NCI-H1930 (cell line): ENCODE measurements at places on chromosomes 5 and 9.

- no peak for DNase-seq
These were observed 152.0 kb upstream of the LRRTM2 start for GRCh38 chr5:139027150-139027549.

GRCh38 chr9:74379718-74380117 is 117.4 kb upstream of the RORB start:
- peak; percentile 27 for DNase-seq

GRCh38 chr9:38240051-38240450 is 152.5 kb upstream of the ALDH1B1 start:
- no peak for DNase-seq

GRCh38 chr5:149206524-149207141 is 65.0 kb upstream of the AFAP1L1 start:
- DNase-seq: no peak

DNA sequence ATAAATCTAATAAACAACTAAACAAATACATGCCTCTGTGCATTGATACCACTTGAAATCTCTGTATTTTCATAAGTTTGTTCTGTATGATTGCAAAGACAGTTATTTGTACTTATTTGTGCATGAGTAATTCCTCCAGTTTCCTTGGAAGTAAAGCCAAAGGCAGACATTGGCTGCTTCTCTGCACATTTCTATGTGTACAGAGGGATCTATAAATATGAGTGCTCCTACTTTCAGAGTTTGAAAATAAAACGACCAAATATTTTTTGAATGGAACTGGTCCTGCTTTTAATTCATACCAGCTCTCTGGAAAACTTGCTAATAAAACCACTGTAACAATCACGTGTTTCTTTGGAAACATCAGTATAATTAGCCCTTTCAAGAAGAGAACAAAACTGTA is 306.5 kb downstream of the MAN2A1 start:
- DNase-seq: no peak

DNA sequence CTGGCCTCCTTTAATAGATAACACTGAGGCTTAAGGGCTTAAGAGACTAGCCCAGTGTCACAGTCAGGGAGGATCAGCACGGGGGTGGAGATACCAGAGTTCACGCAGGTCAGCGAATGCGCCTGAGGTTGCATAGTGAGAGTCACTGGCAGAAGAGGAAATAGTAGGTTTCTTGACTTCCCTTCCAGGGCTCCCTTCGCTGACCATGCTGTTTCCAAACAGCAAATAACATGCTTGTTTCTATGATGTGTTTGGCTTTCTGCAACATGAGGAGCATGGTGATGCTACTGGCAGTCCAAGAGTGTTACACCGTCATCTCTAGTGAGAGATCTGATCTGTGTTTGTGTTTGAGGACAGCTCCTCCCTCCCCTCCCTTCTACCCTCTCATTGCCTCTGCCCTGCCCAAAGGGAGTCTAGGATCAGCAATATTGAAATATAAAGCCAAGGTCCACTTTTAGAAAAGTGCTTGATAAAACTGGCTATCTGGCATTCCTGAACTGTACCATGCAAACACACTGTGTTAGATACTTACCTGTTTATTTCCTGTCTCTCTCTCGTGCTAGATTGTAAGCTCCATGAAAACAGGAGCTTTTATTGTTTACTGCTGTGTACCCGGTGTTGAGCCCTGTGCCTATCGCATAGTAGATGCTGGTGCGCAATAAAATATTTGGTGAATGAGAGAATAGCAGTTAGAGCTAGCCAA is 12.3 kb downstream of the TLE4 start:
- no peak for DNase-seq

DNA sequence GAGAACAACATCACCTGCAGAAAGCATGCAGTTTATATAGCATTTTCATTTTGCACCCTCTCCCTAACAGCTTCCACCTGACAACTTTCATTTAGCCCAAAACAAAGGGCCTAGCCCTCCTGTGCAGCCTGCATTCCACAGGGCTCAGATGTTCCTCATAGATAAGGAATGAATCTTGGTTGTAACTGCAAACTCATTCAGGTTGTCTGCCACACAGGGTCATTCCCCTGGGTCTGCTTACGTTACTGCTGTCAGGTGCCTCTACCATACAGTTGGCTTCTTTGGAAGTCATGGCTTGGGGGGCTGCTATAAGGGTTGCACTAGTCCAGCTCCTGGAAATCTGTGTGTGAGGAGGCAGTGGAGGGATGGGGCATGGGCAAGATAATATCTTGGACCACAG is 2.7 kb upstream of the DCP2 start:
- DNase-seq: no peak

DNA sequence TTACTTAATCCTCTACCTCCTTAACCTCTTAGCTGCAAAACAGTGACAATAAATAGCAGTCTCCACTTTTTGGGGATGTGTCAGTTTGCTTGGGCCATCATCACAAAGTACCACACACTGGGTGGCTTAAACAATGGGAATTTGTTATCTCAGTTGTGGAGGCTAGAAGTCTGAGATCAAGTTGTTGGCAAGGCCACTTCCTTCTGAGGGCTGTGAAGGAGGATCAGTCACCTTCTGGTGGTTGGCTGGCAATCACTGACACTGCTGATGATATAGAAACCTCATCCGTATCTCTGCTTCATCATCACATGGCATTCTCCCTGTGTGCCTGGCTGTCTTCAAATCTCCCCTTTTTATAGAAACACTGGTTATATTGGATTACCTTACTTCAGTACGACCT is 187.1 kb upstream of the TBC1D2 start:
- no peak for DNase-seq

DNA sequence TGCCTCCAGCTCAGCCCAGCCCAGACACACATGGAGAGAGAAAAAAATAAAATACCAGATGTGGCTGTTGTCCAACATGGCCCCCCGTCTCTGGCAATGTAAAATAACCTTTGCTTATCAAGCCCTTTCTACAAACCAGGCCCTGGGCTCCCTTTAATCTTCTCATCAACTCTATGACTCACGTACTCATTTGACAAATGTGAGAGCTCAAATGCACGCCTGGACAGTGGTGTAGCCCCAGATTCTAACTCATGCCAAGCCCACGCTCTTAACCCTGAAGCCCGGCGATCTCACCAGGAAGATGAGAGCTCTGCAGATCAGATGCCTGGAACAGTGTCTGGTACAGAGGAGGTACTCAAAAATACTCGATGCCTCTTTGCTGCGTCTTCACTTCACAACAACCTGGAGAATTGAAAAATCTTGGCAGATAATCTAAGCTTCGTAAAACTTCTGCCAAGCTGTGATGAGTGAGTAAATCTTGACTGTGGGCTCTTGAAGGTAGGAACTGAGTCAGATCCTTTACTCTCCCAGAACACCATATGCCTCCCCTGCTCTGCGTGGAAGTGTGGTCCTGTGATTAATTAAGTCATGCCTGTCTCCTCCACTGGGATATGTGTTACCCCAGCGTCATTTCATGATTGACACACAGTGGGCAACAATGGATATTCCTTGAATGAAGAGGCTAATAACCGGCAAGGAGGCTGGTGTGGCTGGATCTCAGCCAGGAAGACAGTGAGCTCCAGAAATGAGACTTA is 102.0 kb upstream of the FSTL4 start:
- DNase-seq: no peak

DNA sequence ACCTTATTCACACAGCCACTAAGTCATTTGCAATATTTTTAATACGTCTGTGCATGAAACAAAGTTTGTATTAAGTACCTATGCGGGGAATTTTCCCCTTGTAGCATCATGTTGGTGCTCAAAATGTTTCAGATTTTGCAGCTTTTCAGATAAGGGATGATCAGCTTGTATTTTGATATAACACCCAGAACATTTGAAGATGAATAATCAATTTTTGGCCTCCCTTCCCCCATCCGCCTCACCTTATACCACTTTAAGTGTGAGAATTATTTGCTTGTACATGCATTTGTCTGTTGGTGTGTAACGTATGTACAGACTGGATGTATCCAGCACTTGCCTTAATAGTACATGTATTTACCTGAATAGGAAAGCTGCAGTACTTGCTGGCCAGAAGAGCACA is 1.7 kb downstream of the JAK2 start:
- no peak for DNase-seq

DNA sequence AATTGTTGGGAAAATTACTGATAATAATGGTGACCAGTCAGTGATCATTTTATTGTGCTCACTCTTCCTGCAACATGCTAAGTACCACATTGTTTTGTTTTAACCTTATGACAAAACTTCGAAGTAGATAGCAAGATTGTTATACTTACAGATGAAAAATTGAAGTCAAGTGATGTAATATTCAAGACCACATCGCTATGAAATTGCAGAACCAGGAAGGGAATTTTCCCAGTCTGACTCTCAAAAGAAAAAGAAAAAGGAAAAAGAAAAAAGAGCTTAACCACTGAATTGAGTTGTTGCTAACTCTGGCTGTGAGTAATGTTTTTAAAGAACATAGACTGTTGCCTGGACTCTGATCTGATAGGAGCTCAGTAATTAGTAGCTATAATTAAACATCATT is 170.6 kb upstream of the HAPLN1 start:
- no peak for DNase-seq

GRCh38 chr5:15914638-15915037 is 265.0 kb downstream of the MARCHF11 start:
- DNase-seq: no peak
